ENCODE measurements at places on chromosomes 11 and 22.
A peak's percentile ranks its signal among the peaks of the same experiment; 100 is the strongest.

- DNase-seq, result no peak
Measured at GRCh38 chr11:33358150-33358831, 101.1 kb downstream of the HIPK3 start.

DNA sequence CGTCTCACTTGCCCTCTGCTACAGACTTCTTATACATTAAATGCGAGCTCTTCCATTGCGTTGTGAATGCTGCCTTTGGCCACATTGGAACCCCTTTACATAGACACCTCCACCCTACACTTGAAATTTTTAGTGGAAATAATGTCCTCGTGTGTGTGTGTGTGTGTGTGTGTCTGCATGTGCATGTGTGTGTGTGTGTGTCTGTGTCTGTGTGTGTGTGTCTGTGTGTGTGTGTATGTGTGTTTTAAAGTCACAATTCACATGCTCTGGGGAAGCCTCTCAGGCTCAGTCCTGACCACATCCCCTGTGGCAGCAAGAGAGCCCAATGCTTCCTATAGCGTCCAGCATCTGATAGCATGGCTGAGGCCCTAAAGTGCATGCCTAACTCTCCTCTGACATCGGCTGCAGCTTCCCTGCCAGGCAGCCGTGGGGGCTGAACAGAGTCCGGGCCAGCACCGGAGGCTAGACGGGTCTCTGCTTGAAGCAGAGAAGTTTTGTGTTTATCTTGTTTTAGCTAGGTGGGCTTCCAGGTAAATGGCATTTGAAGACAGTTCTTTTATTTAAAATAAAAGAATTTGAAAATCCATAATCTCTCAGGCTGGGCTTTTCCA, 64.5 kb upstream of the EMID1 start:
- no peak for DNase-seq

DNA sequence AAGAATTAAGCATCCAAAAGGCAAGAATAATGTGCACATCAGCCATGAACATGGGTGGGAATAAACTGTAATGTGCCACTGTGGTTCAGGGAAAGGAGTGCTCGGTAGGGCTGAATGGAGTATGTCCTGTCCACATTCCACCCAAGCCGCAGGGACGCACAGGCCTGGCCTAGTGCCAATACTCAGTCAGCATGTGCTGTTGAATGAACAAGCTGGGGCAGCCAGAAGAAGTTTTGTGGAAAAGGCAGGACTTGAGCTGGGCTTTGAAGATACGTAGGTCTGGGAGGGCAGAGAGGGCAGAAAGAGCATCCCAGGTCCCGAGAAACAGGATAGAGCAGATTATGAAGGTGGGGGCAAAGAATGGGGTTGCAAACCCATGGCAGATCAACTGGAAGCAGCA, 60.0 kb upstream of the PLET1 start:
- no peak for DNase-seq

- no peak for DNase-seq
Measured at GRCh38 chr11:61715867-61716266, 35.7 kb downstream of the DAGLA start.

DNA sequence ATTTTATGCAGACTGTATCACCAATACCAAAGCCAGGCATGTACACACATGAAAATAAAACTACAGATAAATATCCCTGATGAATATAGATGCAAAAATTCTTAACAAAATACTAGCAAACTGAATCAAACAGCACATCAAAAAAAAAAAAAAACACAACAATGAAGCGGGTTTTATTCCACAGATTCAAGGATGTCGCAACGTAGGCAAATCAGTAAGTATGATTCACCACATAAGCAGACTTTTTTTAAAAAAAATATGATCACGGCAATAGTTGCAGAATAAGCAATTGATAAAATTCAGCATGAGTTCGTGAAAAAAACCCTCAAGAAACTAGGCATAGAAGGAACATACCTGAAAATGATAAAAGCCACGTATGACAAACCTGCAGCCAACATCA, 21.3 kb downstream of the OR51F1 start:
- no peak for DNase-seq

DNA sequence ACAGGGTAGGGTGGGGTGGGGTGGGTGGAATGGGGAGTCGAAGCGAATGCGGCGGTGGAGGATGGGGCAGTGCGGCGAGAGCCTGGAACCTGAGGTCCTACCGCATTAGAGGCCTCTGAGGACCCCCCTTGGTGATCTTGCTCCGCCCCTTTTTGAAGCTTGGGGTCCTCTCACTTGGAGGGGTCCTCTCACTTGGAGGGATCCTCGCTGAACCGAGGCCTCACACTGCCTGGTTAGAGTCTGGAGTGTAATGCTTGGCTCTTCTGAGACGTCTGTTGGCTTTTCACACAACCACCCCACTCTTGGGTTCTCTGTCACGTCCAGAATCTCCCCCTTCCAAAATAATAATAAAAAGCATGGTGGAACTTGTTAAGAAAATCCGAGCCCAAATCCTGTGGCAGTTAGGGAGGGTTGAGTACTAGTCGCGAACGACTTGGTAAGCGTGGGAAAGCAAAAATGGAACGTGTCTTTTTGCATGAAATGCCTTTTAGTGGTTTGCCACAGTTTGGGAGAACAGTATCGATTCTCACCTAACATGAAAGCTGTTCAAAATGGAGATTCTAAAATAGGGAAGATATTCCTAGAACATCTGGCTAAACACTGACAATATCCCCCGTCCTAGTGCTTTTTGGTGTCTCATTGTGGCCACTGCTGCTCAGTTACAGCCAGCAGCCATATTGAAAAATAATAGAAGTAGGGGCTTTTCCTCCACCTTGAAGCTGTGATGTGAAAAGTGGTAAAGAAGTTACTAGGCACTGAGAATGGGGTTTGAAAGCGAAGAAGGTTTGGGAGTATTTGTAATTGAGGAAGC, 822 bp downstream of the RBX1 start:
- DNase-seq, result peak; percentile 40

GRCh38 chr11:117807482-117808327, 10.7 kb upstream of the DSCAML1 start:
- peak; percentile 73 for DNase-seq

DNA sequence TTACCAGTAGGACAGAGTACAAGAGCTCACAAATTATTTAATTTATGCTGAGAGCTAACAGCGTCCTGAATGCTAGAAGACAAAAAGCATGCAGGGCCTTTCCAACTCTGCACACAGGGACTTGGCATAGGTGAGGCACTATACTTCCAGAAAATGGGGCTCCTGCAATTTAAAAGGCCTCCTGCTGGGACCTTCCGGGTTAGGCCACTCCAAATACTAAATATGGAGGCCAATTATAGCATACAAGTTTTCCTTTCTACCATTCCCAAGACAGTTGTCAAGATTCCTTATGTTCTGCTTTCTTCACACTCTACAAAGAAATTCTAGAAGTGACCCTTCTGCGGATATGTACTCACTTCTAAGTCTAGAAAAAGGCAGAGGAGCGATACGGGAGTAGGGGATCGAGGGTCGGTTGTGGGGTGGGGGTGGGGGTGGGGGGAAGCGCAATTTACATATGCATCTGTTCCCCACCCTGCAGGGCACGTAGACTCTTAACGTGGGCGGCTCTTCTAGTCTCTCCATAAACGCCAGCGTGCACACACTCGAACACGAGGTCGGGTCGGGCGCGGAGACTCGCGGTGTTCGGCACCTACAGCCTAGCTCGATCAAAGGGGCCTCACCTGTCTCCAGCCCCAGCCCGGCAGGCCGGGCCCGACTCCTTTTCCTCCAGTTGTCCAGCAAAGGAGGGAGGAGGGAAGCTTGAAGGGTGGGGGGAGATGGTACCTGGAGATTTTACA, 728 bp downstream of the DCUN1D5 start:
- DNase-seq, result peak; percentile 65

- no peak for DNase-seq
Measured at GRCh38 chr11:15217416-15217815, 102.7 kb downstream of the INSC start.

DNA sequence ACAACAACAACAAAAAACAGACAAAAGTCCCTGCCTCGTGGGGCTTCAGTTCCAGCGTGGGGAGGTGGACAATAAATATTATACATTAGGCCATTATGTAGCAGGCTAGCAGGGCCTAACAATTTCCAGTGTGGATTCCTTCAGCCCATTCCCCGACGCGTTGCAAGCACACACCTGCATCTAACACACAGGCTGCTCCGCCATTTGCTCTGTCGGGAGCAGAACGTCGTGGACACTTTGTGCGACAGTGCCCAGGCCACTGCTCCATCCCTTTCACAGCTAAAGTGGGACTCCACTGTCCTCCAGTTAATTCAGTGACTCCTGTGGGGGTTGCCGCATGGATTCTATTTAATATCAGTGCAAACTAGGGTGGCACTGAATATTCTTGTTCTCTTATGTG, 10.9 kb upstream of the FGF3 start:
- DNase-seq, result no peak

- no peak for DNase-seq
Measured at GRCh38 chr11:15668718-15669117, 554.0 kb downstream of the INSC start.

- no peak for DNase-seq
Measured at GRCh38 chr11:66361502-66361941, 10.0 kb downstream of the SLC29A2 start.

DNA sequence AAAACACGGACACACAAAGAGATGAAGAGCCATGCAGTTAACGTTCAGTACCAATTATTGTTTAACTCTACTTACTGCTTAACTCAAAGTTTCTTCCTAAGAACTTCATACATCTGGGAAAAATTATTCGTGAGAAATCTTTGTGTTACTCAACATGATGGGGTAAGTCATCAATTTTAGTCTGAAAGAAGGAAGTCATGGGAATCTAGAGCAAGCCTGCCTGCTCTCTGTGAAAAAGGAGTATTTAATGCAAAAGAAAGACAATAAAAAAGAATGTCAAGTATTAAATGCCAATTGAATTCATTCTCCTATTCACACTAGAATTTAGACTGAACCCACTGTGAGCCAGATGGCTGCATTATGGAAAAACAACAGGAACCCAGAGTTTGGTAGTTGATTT, 16.0 kb downstream of the TMEM123 start:
- no peak for DNase-seq

DNA sequence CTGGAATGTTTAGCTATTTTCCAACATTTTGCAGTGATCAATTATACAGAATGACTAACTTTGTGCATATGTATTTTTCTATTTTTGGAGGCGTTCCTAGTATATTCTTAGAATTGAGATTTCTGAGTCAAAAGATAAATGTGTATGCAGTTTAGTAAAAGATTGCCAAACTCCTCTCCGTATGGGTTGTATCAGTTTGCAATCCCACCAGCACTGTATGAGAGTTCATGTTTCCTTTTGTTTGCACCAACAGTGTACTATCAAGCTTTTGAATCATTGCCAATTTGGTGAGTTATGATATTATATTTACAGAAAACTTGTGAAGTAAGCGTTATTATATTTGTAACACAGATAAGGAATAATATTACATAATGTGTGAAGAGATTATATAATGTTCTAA, 658.7 kb downstream of the JRKL start:
- DNase-seq, result no peak

- DNase-seq, result peak; percentile 70
Measured at GRCh38 chr22:17773606-17774205, 563 bp downstream of the BID start.

DNA sequence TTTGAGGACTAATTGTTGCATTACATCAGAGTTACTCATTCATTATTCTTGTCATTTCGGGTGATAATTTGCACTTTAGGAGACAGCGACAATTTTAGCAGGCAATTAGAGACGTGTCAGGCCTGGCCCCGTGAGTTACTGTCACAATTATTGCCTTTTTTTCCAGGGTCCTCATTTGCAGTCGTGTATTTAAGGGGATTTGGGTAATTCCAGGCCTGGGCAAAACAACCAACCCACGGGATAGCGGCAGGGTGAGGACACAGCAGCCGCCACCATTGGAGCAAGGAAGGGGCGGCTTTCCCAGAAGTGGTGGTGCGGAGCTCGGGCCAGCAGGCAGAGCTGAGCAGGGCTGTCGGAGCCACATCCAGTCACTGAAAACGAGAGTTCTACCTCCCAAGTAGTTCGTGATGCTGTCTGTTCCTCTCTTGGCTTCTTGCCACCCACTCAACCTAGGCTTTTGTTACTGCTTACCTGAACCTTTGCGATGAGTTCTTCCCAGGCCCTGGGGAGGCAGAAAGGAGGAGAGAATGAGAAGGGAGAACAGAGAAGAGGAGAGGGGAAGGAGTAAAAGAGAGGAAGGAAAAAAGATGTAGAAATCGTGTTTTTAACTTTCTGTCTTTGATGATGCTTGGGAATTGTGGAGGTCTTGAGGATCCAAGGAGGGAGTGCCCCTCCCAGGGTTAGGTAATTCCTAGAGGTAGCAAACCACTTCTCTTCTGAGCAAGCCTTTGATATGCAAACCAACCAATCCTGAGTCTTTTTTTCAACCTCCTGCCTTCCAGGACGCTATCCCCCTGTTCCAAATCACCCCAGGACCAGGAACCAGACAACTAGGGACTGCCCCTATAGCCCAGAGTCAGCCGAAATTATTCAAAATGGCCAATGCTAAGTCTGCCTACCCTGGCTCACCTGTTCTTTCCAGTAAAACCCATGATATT, 236.1 kb downstream of the MIAT start:
- DNase-seq, result no peak

GRCh38 chr11:79794484-79795393, 353.9 kb upstream of the TENM4 start:
- DNase-seq, result no peak

GRCh38 chr11:92707173-92707619, 262.3 kb upstream of the MTNR1B start:
- DNase-seq, result no peak

DNA sequence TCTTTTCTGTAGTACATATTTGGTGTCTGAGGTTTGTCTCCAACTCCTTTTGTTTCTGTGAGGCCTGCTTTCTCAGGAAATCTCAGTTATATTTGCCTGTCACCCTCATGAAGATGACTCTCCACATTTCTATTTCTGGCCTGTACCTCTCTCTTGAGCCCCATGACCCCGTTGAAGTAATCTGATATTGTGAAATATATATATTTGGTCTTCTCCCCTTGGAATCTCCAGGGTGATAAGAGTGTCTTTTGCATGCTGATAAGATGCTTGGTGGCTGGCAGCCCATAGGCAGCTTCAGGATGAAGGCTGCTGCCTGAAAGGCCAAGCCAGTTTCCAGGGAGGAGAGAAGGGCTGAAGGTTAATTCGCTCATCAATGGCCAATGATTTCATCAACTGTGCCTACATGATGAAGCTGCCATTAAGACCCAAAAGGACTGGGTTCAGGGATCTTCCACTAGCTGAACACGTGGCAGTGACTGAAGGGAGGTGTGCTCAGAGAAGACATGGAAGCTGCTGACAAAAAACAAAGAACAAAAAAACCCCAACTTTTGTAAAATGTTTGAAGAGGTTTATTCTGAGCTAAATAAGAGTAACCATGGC, 67.4 kb downstream of the MICAL2 start:
- no peak for DNase-seq

Measured in activated CD4-positive, alpha-beta T cell treated with anti-CD3 and anti-CD28 coated beads, Interleukin-10, Interleukin-2, amounts not matched to agents 100 ng/mL and 50 ng/mL, durations not matched to agents 16 hours and 8 hours (primary cell).